ENCODE measurements at places on chromosomes 7 and 10. TPM values are rescaled to one million over a fixed set of nuclear protein-coding genes. Genes with fewer than 3 reads are reported as not detected.

SP8 gene
- total RNA-seq = 3.3 TPM

ODAD2 gene
- 1.9 TPM for total RNA-seq

DIP2C gene
- total RNA-seq = 42.0 TPM

HABP2 gene
- total RNA-seq = 0.31 TPM

URGCP gene
- 34.9 TPM for total RNA-seq

CPA1 gene
- not detected for total RNA-seq

DNAAF5 gene
- total RNA-seq = 7.0 TPM

EMX2 gene
- total RNA-seq = 2.0 TPM

TMEM236 gene
- total RNA-seq = 0.16 TPM

PDIA4 gene
- total RNA-seq = 69.6 TPM

C10orf143 gene
- total RNA-seq = 1.1 TPM

CCDC172 gene
- not detected for total RNA-seq

FGL2 gene
- 3.4 TPM for total RNA-seq

SPDYE18 gene
- 1.4 TPM for total RNA-seq

TMEM229A gene
- 1.7 TPM for total RNA-seq

CCL26 gene
- not detected for total RNA-seq

SAP25 gene
- total RNA-seq = not detected

NKX2-3 gene
- total RNA-seq = not detected

GGCT gene
- total RNA-seq = 17.6 TPM

CALHM1 gene
- total RNA-seq = not detected

SEMA3C gene
- 289 TPM for total RNA-seq

SLC26A4 gene
- 15.3 TPM for total RNA-seq

GRID1 gene
- total RNA-seq = 16.5 TPM

TET1 gene
- 33.5 TPM for total RNA-seq

CTAGE8 gene
- not detected for total RNA-seq

MNX1 gene
- total RNA-seq = not detected

MRPS24 gene
- 21.8 TPM for total RNA-seq

JCAD gene
- 8.4 TPM for total RNA-seq

MYO1G gene
- total RNA-seq = 0.47 TPM

CALD1 gene
- total RNA-seq = 29.5 TPM

CCNY gene
- 49.9 TPM for total RNA-seq

SYT15 gene
- total RNA-seq = 0.47 TPM

AS3MT gene
- 10.8 TPM for total RNA-seq

RNF133 gene
- 0.47 TPM for total RNA-seq

PPP1R9A gene
- 115 TPM for total RNA-seq

CLRN3 gene
- 0.62 TPM for total RNA-seq

DKK1 gene
- 4.5 TPM for total RNA-seq

CREB5 gene
- total RNA-seq = 8.0 TPM

CPA2 gene
- not detected for total RNA-seq

CYP2C18 gene
- not detected for total RNA-seq

ORAI2 gene
- total RNA-seq = 18.1 TPM

RAPGEF5 gene
- total RNA-seq = 81.4 TPM

PLPP4 gene
- 20.4 TPM for total RNA-seq

SPDYE16 gene
- not detected for total RNA-seq

CLCN1 gene
- total RNA-seq = under 0.01 TPM

COL28A1 gene
- 0.62 TPM for total RNA-seq

CAMK1D gene
- total RNA-seq = 18.9 TPM

CYP3A4 gene
- not detected for total RNA-seq

CALHM3 gene
- not detected for total RNA-seq

Measured in occipital lobe (tissue), 3 donors.